ENCODE measurements at places on chromosomes 4 and X.

DNA sequence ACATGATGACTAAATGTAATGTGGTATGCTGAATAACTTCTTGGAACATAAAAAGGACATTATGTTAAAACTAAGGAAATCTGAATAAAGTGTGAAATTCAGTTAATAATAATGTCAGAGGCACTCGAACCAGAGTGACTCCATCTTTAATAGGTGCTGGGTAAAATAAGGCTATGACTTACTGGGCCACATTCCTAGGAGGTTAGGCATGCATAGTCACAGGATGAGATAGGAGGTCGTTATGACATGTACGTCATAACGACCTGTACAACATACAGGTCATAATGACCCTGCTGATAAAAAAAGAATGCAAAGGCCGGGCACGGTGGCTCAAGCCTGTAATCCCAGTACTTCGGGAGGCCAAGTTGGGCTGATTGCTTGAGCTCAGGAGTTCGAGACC is 28.9 kb upstream of the OPHN1 start:
- no peak for DNase-seq

DNA sequence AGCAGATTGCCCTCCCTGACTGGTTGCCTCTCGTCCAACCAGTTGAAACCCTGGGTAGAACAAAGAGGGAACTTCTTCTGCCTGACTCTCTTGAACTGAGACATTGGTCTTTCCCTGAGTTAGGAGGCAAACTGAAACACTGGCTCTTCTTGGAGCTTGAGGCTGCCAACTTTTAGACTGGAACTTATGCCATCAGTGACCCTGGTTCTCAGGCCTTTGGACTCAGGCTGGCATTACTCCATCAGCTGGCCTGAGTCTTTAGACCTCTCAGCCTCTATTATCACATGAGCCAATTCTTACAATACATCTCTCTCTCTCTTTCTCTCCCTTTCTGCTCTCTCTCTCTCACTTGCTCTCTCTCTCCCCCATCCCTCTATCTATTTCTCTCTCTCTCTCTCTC is 86.4 kb downstream of the EMCN start:
- no peak for DNase-seq

DNA sequence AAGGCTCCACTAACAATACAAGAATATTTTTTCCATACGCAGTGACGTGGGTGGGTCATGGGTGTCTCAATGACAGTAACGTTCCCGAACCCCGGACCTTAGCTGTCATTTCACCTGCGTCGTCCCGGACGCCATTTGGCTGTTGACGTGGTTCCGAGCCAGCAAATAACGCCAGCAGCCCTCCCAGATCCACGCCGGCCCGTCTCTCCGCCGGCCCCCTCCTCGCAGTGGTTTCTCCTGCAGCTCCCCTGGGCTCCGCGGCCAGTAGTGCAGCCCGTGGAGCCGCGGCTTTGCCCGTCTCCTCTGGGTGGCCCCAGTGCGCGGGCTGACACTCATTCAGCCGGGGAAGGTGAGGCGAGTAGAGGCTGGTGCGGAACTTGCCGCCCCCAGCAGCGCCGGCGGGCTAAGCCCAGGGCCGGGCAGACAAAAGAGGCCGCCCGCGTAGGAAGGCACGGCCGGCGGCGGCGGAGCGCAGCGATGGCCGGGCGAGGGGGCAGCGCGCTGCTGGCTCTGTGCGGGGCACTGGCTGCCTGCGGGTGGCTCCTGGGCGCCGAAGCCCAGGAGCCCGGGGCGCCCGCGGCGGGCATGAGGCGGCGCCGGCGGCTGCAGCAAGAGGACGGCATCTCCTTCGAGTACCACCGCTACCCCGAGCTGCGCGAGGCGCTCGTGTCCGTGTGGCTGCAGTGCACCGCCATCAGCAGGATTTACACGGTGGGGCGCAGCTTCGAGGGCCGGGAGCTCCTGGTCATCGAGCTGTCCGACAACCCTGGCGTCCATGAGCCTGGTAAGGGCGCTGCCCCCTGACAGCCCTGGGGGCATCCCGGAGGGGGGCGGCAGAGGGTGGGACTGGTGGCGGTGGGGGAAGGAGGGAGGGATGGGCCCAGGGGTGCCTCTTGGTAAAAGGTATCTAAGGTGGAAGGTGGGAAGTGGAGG is at the start of gene CPE:
TSS of gene CPE (plus strand) at position 264 of the 933 bp plus-strand sequence. CDS start at position 478, 214 bp downstream.
- peak; percentile 95 for DNase-seq

GRCh38 chrX:129525896-129526295 is 2.6 kb upstream of the SMARCA1 start:
- DNase-seq, result no peak

DNA sequence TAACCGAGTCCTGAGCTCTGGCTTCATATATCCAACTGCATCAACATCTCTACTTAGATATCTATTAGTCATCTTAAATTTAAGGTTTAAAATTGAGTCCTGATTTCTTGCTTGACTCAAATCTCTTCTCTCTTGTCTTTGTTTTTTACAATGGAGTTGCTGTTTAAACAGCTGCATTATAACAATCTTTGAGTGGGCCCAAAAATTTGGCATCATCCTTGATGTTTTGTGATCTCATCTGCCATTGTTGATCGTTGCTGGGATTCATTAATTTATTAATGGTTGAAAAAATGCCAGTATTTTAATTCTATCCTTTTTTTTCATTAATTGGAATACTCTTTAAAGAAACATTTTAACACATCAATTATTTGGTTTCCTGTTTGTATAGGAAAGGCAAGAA is 82.2 kb downstream of the STIM2 start:
- no peak for DNase-seq

- DNase-seq, result peak; percentile 74
Observed at GRCh38 chr4:156558373-156559025, 413.1 kb downstream of the PDGFC start.

DNA sequence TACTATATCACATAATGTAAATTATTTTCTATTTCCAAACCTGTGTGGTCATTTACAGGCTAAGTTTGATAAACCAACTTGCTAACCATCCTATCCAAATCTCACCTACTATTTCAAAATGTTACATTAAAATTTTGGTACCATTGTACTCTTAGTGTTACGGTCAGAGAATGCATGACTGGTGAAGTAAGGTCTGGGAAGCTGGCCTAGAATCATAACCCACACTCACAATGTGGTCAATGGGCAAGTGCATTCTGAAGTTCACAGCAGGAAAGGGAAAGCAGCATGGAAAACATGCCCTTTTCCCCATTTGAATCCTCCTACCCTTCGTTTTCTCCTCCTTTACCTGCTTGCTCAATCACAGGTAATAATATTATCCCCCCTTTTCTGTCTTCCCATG is 54.4 kb downstream of the PPP3CA start:
- DNase-seq, result no peak

DNA sequence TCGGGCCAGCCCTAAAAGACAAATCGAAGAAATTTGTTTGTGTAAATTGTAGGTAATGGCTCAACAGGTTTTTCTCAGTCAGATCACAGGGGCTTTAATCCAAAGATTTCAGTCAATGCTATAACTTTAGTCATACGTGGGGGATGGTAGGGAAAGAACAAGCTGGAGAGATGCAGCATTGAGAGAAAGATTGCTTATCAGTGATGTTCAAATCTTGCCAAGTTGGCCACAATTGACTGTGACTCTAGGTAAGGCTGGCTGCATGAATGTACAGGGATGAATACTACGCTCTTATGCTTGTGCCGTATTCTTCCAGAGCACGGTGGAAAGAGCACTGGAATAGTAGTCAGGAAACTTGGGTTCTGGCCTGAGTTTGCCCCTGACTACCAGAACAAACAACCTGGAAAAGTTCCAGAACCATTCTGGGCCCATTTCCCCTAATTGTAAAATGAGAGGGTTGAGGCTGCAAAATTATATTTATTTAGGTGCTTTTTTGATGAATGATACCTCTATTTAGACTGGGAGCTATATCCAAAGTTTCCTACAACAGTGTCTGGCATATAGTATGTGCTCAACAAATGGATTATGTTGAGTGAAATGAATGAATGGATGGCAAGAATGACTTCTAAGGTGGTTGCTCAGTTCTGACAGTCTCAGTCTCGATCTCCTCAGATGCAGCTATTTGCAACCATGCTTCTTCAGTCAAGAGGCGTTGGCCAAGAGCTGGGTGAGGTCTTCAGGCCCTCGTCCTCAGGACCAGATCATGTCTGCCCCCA is 44.4 kb downstream of the TSC22D3 start:
- no peak for DNase-seq

DNA sequence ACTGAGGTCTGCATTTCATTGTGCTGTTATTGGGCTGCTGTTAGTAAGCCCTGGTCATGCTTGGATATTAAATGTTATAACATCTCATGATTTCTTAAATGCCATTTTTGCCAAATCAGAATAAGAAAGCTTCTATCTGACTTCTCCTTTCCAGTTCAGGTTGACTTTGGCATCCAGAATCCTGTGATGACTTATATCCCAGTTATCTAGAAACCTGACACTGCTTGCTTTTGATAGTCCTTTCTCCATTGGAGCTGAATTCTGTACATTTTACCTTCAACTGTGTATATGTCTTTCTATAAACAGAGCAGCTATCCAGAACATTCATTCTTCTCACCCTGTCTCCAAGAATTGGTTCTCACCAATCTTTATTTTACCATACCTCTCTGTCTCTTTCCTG is 257.7 kb upstream of the GNPDA2 start:
- no peak for DNase-seq

- DNase-seq, result no peak
Observed at GRCh38 chrX:70437011-70437410, 7.6 kb upstream of the DLG3 start.

DNA sequence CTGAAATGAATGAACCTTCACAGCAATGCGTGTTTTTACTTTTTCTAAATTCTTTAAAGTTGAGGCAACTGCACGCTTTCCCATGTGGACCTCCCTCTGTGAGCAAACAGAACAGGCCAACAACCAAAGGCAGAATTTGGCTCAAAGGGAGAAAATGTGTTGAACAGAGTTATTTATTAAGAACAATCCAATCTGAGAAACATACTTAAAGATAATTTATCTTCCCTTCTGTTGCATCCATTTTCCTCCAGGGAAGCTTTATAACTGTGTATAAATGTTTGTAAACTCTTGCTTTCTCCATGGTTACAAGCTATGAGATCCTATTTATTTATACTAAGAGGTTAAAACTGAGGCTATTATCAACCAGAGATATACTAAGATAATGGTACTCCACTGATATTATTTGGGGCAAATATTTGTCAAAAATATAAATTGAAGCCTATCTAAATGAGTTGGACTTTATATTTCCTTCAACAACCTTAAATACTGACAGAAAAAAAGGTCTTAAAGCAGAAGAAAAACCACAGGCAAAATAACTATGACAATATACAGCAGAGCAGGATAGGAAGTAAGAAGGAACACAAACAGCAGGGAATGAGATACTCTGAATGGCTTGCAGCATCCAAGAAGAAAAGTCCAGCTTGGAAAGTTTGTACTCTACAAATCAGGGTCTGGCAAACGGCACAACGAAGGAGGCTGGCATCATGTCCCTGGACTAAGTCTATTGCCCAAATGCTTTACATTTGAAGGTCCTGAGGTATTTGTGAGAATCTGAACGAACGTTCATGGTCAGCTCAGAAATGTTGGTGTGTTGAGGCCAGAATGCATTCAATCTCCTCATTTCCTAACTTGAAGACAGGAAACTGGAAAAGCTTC is 663.2 kb upstream of the INTU start:
- no peak for DNase-seq

DNA sequence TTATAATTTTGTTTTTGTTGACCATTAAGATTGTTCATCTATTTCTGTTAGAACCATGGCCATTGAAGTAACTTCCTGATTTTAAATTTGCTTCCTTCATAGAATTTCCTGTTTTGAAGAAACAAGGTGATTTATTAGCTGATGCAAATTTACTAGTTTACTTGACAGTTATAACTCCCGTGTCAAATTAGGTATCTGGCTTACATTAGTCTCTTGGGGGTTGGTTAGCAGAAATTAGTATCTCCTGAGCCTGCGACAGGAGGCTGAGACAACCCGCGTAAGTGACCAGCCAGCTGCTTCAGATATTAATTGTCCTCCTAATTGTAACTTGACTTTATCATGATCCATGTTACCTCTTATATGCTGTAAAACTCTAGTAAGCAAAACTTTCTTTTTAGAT is 154.3 kb downstream of the CFAP299 start:
- no peak for DNase-seq

DNA sequence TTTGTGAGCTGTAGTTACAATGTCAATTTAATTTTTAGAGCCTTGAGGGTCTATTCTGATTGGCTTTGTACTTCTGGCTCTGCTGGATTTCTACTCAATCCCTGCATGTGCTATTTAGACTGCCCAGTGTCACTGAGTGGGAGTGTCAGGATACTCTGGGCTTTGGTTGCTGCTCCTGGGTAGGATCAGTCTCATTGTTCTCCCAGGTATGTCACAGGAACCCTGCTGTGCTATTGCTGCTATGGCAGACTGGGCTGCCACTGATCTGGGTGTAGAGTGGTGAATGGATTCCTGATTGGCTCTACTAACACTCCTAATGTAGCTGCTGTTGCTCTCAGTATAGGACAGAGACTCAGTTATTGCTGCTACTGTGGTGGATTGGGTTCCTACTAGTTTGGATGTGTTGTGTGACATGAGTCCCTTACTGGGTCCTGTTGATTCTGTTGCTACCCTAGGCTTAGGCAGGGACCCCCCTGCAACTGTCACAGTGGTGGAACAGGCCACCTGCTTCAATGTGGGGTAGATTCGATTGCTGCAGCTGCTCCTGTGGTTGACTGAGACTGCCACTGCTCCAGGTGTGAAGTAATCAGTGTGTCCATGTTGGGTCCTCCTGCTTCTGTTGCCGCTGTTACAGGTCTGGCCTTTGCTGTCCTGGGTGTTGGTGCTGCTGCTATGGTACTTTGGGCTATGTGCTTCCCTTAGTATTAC is 707.8 kb upstream of the AMOT start:
- no peak for DNase-seq

DNA sequence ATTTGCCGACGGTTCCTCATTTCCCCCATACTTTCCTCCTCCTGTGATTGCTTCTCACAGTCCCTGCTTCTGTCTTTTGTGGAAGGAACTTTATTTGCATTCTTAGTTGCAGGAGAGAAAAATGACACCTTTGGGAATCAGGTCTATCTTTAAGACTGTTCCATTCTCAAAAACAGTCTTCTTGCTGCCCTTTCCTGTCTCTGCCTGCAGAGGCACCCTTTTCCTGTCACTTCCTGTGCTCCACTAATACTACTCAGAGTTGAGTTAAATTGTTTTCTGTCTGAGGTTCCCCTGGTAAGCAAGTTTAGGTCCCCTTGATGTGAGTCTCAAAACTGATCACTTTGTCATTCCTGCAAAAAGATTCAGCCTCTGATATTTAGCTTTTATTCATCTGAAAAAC is 208.8 kb upstream of the CLNK start:
- DNase-seq, result no peak

DNA sequence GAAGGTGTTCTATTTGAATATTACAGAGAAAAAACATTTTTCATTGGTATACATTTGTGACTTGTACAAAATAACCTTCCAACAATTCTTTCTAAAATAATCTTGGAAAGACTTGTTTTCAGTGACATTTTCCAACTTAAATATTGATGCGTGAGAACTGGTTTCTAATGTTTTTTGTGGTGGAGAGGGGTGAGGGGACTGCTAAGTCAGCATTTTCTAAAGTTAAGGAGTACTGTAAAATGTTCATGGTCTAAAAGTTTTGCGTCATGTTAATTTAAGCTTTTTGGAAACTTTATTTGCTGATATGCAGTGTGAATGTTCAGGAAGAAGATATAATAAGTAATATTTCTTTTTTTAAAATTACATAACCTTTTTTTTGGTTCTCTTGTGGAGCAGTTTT is 229.3 kb downstream of the MAGEB5 start:
- no peak for DNase-seq

- DNase-seq, result no peak
Observed at GRCh38 chr4:14602206-14602605, 400.1 kb upstream of the CPEB2 start.

GRCh38 chr4:106718548-106718947 is 317.6 kb downstream of the DKK2 start:
- DNase-seq, result no peak

GRCh38 chr4:156503119-156503518 is 468.5 kb downstream of the PDGFC start:
- no peak for DNase-seq

Measured in posterior vena cava (tissue), 2 donors.